Fibroblast of skin of left quadriceps (primary cell): ENCODE measurements at places on chromosomes 3 and 15.

DNA sequence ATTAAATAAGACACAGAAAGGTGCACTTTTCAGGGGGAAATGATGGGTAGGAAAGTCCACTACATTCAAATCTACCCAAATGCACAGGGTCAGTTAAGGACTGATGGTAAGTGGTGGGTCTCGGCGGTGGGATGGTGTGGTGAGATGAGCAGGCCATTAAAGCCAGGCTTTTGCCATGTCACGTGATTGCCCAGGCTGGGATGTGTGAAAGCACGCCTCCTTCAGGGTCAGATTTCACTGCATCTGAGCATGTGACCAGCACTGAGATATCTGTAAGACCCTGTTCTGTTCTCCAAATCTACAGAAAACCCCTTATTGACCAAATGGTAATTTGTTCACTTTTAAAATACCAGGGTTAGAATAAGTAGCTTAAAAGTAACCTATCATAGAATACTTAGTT, 301.5 kb downstream of the MEX3B start:
- DNase-seq, result no peak

DNA sequence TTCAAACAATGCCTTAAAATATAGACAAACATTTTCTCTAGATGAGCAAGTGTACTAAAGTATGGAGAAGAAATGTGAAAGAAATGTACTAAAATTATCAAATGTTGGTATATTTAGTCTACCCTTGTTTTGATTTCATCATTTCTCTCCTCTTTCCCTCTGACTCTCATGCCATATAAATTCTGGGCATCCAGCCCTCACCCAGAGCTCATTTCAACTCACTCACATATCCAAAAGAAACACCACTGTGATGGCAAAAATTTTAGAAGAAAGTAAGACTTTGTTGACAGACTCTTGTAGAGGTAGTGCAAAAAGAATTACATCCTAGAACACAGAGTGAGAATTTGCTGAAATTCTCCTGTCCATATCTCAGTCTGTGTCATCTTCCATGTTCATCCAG, 377.8 kb upstream of the SUCLG2 start:
- no peak for DNase-seq

GRCh38 chr3:130712718-130713423, 33.8 kb downstream of the PIK3R4 start:
- no peak for DNase-seq

DNA sequence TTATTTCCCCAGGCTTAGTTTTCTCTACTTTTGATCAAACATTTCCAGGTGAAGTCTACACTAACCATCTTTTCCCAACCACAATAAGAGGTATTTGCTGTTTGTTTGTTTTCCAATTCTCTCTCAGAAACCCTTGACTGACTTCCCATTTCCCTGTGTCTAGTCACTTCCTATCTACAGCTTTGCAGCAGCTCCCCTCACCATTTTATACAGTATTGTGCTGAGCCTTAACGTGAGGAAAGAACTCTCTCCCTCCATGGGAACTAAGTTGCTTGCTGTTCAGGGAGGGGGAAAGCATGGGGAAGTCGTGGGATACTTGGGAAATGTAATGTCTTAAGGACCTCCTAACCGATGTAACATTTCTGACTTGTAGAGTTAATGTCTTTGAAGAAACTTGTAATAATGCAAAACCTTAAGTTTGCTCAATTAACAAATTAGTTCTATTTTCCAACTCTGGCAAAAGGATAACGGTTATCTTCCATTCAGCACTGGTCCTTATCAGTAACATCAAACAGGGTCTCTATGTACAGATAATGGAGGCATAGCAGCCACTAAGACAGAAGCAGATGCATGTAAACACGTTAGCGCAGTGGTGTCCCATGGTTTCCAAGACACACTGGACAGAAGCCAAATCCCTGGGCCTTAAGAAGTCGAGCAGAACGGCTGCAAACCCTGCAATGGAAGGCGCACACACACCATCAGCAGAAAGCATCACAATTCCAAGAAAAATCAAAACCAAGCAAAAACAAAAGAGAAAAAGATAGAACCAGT, 39.7 kb downstream of the NPTN start:
- no peak for DNase-seq
